Activated naive CD8-positive, alpha-beta T cell treated with anti-CD3 and anti-CD28 coated beads, Interleukin-2, amount 10 ng/mL, durations not matched to agents 7 days and 5 days (primary cell): ENCODE measurements at places on chromosomes 4 and X. TPM values are rescaled to one million over a fixed set of nuclear protein-coding genes. Genes with fewer than 3 reads are reported as not detected.

DNA sequence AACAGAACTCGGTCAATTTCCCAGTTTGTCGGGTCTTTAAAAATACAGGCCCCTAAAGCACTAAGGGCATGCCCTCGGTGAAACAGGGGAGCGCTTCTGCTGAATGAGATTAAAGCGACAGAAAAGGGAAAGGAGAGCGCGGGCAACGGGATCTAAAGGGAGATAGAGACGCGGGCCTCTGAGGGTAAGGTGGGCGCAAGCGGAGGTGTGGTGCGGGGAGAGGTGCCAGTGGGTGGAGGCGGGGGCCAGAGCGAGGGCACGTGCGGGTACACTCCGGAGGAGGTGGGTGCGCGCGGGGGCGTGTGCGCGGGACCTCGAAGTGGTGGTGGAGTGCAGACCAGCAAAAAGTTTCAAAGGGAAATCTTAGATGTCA, 787 bp upstream of the TET2 start:
- H3K4me3 ChIP-seq, result peak overlapping the region; percentile 92
- no peak for DNase-seq
- no peaks in the 10 kb centered on the region for H3K27me3 ChIP-seq
- H3K27ac ChIP-seq, result peak overlapping the region; percentile 92
- peaks cover 24% of the 10 kb centered on the region for H3K4me1 ChIP-seq
- peaks cover 11% of the 10 kb centered on the region for H3K36me3 ChIP-seq

DNA sequence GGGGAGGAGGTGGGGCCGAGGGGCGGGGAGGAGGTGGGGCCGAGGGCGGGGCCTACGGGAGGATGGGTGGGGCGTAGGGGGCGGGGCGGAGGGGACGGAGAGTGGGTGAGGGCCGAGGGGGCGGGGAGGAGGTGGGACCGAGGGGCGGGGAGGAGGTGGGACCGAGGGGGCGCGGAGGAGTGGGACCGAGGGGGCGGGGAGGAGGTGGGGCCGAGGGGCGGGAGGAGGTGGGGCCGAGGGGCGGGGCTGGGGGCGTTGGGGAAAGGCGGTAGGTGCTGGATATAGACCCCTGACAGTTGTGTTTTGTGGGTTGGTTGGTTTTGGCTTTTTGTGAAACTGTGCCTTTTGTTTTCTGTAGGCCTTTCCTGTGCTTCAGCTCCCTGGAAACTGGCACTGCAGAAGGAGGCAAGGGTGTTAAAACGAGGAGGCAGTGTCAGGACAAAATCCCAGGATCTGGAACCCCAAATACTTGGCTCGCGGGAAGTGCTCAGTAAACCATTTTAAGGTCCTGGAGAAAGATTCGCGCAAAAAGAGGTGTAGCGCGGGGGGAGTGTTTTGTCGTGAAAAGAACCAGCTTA, 580 bp upstream of the MMGT1 start:
- peaks cover 16% of the 10 kb centered on the region for H3K4me1 ChIP-seq
- peak overlapping the region; percentile 25 for H3K27ac ChIP-seq
- H3K27me3 ChIP-seq, result peaks cover 6% of the 10 kb centered on the region
- peak; percentile 59 for DNase-seq

- H3K27me3 ChIP-seq, result no peaks in the 10 kb centered on the region
- no peak overlapping the region for H3K4me3 ChIP-seq
- peaks cover 2% of the 10 kb centered on the region for H3K36me3 ChIP-seq
- no peak overlapping the region for H3K27ac ChIP-seq
- no peaks in the 10 kb centered on the region for H3K4me1 ChIP-seq
Measured at GRCh38 chr4:145697332-145697731, 17.4 kb downstream of the C4orf51 start.

- peaks cover 11% of the 10 kb centered on the region for H3K36me3 ChIP-seq
- no peak overlapping the region for H3K27ac ChIP-seq
- no peaks in the 10 kb centered on the region for H3K27me3 ChIP-seq
- H3K4me3 ChIP-seq, result no peak overlapping the region
- DNase-seq, result no peak
Measured at GRCh38 chr4:101280866-101281600, 66.3 kb downstream of the PPP3CA start.

The F9 gene
- not detected for total RNA-seq

GRCh38 chr4:107823870-107824349, 822 bp upstream of the SGMS2 start:
- no peak for DNase-seq
- H3K27ac ChIP-seq, result no peak overlapping the region
- H3K36me3 ChIP-seq, result no peaks in the 10 kb centered on the region
- H3K4me3 ChIP-seq, result no peak overlapping the region
- peaks cover 5% of the 10 kb centered on the region for H3K4me1 ChIP-seq
- peaks cover 71% of the 10 kb centered on the region for H3K27me3 ChIP-seq

DNA sequence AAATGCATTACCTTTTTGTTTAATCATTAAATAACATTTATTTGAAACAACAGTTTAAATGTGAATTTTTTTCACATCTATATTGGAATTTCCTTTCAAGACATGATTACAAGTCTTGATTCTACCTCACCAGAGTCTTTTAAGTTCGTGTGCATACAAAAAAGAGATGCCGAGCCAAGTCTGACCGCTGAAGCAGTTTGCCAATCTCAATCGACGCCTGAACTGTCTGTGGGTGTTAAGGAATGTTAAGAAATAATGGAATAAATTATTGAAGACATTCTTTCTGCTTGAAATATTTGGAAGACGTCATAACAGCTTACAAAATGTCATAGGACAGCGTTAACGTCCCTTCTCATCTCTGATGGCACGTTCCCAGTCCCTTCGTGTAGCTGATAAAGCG, 27.9 kb upstream of the TNIP3 start:
- H3K36me3 ChIP-seq, result peaks cover 2% of the 10 kb centered on the region
- no peak for DNase-seq
- H3K27me3 ChIP-seq, result no peaks in the 10 kb centered on the region
- peak overlapping the region; percentile 55 for H3K4me3 ChIP-seq
- peak overlapping the region; percentile 2 for H3K27ac ChIP-seq

The TLR2 gene
- 0.89 TPM for total RNA-seq
